ENCODE measurements at places on chromosomes 5 and 9.

DNA sequence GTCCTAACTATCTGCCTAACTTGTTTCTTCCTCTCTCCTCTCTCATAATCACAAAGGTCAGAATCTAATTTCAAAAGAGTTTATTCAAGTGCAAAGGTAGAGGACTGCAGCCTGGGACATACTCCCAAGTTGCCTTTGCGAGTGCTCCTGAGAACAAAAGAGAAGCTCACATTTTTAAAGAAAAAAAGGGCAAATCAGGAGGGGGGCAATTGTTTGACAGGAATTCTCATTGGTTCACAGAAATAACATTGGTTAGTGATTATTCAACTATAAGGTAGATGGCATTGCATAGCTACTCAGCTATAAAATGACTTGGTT lies 108.1 kb upstream of the RAI14 start:
- DNase-seq, result no peak

DNA sequence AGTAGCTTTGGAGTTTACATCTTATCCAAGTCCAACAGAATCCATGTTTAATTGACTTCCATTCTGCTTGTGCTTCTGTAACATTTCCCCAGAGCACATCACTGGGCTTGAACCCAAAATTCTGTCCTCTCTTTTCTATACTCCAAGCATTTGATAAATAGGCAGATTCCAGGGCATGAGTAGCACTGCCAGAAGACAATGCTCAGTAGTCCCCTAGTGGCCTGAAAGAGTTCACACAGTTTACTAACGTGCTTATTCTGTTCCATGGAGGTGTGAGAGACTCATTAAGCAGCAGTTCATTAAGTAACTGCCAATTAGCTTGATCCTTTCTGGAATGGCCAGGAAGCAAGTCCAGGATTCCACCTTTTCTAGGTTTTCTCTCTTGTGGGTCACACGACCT lies 9.4 kb upstream of the GABRA6 start:
- no peak for DNase-seq

- DNase-seq, result no peak
Measured at GRCh38 chr9:31040564-31040963, 1343.9 kb upstream of the ACO1 start.

DNA sequence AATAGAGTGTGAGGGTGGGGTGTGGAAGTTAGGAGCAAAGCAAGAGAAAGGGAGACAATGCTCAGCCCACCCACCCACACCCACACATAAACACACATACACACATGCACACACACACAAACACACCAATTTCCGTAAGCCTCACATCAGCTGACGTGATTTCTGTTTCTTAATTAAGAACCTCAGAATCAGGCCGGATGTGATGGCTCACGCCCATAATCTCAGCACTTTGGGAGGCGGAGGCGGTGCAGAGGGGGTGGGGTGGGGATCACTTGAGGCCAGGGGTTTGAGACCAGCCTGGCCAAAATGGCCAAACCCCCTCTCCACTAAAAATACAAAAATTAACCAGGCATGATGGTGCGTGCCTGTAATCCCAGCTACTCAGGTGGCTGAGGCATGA lies 26.4 kb upstream of the PIK3R1 start:
- no peak for DNase-seq

- no peak for DNase-seq
Measured at GRCh38 chr9:121672986-121673385, 21.6 kb downstream of the DAB2IP start.

Measured in stimulated activated CD4-positive, alpha-beta T cell treated with anti-CD3 and anti-CD28 coated beads, Interleukin-15, amount 100 ng/mL, for 1 hour (primary cell).